RPMI8226 (cell line): ENCODE measurements at places on chromosomes 1 and 21.
A peak's percentile ranks its signal among the peaks of the same experiment; 100 is the strongest.

- DNase-seq: no peak
Observed at GRCh38 chr21:46190491-46191131, 6.4 kb upstream of the SPATC1L start.

- no peak for DNase-seq
Observed at GRCh38 chr21:34984356-34985058, 64.6 kb downstream of the RUNX1 start.

- no peak for DNase-seq
Observed at GRCh38 chr1:91098299-91098906, 76.6 kb upstream of the ZNF644 start.

DNA sequence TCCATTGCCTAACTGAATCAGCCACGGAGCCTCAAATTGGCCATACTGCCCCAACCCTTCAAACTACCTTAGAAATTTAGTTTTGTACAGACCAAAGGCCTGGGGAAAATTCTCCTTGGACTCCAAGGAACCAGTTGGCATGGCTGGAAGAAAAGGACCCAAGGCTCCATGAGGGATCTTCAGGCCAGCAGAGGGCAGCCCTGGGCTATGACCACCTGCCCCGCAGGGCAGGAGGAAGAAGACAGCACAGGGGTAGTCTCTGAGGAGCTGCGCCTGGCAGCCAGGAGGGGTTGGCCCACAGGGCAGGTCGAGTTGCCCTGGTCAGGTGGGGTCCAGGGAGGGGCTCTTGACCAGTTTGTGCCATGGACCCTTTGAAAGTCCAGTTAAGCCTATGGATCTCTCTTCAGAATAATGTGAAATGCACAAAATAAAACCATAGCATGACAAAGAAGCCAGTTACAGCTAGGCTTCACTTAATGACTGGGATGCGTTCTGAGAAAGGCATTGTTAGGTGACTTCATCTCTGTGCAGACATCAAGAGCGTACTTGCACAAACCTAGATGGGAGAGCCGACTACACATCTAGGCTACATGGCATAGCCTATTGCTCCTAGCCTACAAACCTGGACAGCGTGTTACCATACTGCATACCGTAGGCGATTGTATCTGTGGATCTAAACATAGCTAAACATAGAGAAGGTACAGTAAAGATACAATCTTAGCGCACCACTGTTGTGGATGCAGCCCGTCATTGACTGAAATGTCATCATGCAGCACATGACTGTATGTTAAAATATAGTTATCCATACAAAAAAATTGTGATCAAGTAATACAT lies 26.1 kb downstream of the CACNA1S start:
- peak; percentile 80 for DNase-seq

GRCh38 chr1:4528590-4528989 lies 125.8 kb upstream of the AJAP1 start:
- DNase-seq: no peak

DNA sequence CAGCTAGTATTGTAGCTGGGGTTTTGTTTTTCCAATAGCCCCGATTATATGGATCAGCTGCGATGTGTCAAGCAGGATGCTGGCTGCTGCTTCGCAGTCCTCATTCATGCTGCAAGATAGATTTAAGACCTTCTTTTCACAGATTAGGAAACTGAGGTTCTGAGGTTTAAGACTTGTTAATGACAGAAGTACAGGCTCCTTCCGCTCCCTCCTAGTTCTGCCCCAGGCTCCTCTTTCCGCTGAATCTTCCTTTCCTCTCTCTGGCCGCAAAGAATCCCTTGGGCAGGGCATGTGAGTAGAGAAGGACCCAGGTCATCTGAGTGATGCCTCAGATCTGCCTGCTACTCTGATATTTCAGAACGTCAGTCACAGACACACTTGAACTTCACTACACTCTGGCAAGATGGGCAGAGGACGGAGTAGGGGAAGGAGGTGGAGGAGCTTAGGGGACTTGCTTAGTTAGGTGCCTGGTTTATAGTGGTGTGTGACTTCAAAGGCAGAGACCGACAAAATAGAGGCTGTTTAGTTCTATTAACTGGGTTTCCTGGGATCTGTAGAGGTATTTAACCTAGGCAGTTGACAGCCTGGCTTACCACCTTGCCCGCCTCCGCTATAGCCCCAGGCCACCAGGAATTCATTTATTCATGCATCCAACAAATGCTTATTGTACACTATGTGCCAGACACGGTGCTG lies 4.2 kb downstream of the IGSF21 start:
- DNase-seq: no peak

DNA sequence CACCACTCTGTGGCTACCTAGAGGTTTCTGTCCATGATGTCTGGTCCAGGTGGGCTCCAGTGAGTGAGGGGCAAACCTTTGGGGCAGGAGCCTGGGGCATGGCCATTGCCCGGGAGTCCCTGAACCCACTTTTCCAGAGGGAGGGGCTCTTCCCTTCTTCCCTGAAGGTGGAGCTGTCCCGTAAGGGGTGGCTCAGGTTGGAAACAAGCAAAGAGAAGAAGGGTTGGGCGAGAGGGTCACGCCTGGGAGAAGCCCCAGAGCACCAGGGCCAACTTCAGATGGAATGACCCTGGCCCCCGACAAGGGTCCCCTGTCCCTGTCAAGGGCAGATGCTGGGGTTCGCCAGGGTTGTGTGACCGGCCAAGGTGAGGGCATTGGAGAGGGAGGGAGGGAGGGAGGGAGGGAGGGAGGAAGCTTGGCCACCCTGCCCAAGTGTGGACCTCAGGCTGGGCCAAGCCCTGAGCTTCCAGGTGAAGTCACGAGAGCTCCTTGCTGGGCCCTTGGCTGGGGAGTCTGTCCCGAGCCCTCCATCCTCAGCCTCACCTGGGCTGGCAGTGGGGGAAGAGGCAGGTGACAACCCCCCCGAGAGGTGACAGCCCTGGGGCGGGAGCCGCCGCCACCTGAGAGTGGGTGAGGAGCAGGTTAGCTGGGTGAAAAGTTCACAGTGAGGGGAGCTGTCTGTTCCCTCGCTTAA lies 69.6 kb downstream of the DHRS3 start:
- DNase-seq: no peak

- DNase-seq: no peak
Observed at GRCh38 chr1:98181036-98181764, 260.4 kb upstream of the DPYD start.

DNA sequence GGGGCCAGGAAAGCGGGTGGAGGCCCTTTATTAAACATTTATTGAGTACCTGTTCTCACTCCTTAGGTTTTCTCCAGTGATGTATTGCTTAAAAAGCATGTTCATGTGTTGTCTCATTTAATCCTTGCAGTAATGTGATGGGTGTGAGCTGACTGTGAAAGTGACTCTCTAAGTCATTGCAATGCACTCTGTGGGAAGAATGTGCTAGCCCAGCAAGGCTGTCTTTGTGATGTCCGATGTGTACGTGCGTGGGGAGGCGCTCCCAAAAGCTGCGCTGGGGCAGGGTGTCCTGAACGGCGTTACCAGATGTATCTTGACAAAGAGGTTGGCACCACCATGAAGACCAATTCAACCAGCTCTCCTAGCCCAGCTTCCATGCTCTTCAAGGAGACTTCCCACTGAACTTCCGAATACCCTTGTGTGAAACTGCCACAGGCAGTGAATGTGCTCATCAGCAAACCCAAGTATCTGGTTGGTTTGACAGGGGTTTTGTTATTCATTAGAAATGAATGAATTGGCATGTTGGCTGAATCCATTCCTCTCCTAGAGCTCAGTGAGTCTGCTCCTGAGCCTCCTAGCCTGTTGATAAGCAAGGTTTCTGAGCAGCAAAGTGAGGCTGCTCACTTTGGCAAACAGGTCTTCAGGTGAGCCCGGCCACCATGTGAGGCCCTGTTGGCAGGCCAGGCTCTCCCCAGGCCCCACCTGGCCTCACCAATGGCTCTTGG lies 28.0 kb downstream of the NUAK2 start:
- no peak for DNase-seq

GRCh38 chr1:62012836-62013235 lies 181.8 kb upstream of the L1TD1 start:
- no peak for DNase-seq

GRCh38 chr21:42525676-42526378 lies 12.2 kb downstream of the SLC37A1 start:
- DNase-seq: no peak

DNA sequence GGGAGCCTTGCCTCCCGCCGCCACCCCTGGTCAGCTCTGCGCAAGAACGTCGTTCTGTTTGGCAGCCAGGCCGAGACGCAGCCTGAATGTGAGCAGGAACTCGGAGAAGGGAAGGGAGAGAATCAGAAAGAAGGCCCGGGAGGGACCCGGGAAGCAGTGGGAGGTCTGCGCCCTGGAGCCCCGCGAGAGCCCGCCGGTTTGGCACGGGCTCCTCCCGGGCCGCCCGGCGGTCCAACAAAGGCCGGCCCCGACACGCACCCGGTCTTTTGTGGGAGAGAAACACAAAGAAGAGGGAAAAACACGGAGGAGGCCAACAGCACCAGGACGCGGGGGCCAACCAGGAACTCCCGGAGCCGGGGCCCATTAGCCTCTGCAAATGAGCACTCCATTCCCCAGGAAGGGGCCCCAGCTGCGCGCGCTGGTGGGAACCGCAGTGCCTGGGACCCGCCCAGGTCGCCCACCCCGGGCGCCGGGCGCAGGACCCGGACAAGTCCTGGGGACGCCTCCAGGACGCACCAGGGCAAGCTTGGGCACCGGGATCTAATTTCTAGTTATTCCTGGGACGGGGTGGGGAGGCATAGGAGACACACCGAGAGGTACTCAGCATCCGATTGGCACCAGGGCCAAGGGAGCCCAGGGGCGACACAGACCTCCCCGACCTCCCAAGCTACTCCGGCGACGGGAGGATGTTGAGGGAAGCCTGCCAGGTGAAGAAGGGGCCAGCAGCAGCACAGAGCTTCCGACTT lies 2.7 kb upstream of the OLIG2 start:
- no peak for DNase-seq

GRCh38 chr1:244381878-244382565 lies 69.7 kb downstream of the ADSS2 start:
- DNase-seq: no peak

DNA sequence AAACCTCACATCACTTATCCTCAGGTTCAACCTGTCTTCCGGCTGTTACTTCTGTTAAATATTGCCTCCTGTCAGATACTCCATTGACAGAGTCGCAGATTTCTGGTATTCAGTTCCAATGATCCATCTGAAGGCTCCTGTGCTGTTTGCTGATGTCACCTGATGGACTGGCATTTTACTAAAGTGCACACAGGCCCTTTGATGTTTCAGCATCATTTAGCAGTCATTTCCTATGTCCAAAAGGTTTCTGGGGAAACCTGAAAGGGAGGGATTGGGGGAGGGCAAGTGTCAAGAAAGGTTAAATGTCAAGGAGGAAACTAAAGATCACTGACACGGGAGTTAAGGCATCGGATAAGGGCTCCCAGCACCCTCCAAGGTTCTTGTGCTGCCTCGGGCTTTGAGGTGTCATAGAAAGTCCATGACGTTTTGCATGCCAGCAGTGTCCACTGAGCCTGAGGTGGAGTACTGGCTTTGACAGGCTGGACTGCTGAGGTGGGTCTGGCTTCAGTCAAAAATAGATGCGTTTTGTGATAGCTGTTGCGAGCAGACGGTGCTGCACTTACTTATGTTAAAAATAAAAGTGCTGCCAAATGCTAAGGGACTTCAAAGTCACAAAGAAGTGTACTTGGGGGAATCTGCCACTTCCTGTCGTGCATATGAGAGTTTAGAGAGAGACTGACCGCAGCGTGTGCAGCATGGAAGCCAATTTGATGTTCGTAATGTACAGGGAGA lies 30.8 kb downstream of the XCL2 start:
- no peak for DNase-seq

DNA sequence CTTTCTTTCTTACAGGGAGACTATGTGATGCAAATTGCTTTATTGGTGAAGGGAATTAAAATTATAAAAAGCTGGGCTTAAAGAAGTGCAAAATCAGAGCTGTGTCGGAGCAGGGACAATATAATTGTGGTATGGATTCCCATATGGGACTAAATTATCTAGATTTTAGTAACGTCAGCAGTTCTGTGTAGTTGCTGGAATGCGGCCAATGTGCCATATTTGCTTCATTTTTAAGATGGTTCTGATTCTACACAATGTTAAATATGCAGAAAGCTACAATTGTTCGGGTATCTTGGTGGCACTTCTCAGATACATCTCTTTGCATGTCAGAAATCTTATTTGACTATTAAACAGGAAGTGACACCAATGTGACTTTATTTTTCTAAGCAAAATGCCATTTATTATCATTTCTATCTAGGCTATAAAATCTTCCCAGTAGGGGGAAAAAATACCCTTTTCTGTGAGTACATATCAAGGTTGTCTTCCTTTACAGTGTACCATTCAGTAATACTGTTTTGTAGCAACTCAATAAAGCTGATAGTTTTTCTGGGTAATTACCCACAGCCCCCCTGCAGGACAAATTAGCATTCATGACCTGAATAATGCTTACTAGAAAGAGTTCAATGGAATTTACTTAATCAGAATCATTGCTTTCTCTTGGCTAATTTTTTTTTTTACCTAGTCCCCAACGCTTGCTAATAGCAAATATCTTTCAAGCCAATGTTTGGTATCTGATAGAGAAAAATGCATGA lies 288.3 kb upstream of the ADGRL2 start:
- DNase-seq: no peak

DNA sequence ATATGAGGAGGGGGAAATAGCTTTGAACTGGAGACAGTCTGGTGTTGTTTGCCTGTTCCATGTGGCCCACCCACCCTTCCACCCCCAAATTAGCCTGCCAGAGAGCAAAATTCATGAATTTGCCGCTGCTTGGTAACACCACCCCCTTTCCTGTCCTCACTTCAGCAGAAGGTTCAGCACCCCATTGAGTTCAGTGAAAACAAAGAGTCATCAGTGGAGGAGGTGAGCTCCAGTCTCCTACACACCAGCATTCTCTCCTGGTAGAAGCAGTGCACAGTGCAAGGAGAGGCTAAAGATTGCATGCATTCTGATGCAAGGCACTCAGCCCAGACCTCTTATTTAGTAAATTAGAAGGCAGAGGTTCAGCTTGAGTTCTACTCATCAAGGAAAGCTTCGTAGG lies 99.7 kb upstream of the DYNLT5 start:
- DNase-seq: no peak

DNA sequence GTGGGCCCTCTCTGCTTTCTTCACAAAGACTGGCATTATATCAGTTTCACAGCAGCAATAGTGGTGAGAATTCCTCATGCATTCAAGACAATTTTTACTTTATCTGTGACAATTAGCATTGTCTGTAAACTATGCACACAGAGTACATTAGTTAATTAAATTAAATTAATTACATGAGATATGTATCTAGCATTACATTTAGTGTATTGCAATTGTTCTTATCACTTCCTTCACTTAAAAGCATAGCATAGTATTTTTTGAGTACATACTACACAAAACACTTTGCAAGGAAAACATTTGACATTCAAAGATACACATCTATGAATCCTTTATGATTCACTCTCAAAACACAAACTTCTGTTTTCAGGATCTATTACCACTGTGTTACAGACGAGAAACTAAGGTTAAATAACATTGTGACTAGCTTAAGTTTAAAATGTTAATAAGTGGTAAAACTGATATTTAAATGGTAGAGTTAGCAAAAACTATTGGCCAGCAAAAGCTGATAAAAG lies 1542.6 kb downstream of the PLA2G4A start:
- DNase-seq: no peak
